ENCODE measurements at places on chromosomes 4 and X.

- DNase-seq: no peak
These were observed 36.4 kb upstream of the MSANTD1 start for GRCh38 chr4:3212391-3213105.

- no peak for DNase-seq
These were observed 275.3 kb upstream of the FGF13 start for GRCh38 chrX:138986866-138987265.

GRCh38 chrX:826448-826847 lies 195.9 kb downstream of the SHOX start:
- no peak for DNase-seq

GRCh38 chr4:156036496-156036895 lies 82.8 kb upstream of the CTSO start:
- no peak for DNase-seq

DNA sequence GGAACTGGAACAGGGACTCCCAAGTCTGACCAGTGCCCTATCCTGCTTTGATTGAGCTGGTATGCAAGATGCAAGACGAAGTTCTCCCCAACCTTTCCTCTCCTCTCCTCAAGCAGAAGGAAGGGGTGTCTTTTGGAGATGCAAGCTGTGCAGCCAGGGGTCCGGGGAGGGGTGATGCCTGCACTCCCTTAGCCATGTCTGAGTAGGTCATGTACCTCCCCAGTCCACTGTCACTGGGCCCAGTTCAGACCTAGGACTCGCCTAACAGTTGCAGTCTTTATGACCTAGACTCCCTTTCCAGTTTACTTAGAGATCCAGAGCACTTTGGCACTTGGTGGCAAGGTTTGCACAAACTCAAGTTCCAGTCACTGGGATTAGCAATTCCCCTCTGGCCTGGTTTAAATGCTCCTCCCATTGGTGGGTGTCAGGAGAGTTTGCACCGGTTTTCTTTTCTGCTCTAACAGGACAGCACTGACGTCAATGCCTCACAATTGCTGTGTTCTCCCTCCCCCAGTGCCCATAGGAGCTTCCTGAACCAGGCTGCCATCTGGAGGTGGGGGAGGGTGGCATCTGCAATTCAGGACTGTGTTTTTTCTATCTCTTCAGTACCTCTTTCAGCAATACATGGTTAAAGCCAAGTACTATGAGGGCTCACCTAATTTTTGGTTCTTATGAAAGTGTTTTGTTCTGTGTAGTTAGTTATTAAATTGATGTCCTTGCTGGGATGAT lies 782.2 kb downstream of the ARAP2 start:
- no peak for DNase-seq

DNA sequence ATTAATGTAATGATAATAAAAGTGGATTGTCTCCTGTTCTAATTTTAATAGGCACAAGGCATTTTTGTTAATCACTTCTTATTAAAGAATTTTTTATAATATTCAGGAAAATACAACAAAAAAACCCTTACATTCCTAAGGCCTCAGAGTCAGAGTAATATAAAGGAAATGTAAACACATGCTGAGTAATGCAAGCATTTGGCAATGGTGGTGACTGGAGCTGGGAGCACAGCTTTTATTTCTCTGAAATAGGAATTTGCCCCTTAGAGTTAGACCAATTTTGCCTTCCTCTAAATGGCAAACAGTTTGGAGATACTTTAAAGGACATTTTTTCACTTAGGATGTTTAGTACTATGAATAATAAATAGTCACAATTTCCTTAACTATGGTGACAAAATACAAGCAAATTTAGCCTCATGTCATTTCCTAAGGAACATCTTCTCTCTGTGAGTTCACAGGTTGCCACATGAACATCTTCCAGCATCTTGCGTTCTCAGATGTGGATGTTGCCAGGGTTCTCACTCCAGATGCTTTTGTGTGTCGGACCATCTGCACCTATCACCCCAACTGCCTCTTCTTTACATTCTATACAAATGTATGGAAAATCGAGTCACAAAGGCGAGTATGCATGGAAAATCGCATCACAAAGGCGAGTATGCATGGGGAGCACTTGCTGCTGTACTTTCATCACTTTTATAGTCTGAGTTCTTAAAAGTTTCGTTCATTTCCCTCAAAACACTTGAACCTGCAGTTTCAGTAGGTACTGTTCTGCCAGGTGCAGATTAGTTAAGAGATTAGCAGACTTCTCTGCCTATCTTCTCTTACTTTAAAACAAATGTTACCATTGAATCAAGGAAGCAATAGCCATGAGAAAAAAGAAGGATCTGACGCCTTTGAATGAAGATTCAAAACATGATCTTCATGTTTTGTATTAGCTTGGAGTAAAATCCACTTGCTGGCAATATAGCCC lies 15.9 kb upstream of the F11 start:
- no peak for DNase-seq

DNA sequence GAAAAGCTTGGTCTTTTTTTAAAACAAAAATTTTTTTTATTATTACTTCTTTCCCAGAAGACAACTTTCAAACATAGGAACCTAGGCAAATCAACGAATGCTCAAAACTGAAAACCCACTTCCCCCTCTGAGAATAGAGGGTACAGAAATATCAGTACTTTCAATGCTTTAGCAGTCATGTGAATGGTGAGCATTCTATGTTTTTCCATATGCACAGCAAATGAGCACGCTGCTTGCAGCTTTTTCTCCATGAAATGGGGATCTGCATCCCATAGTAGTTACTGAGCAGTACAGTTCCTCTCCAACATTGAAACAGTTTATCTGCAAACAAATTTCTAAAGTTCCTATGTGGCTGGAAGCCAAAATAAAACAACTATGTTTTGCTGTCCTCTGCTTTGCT lies 108.4 kb upstream of the BMP2K start:
- DNase-seq: no peak

GRCh38 chr4:53476232-53477037 lies 99.0 kb downstream of the FIP1L1 start:
- DNase-seq: no peak

GRCh38 chr4:103204111-103204510 lies 6.0 kb upstream of the CENPE start:
- no peak for DNase-seq

- no peak for DNase-seq
These were observed 361.9 kb downstream of the ARHGAP24 start for GRCh38 chr4:85836588-85837438.

- no peak for DNase-seq
These were observed 181.2 kb downstream of the AFF2 start for GRCh38 chrX:148681605-148682004.

GRCh38 chr4:189940178-189941004 lies at the start of gene FRG1:
TSS of gene FRG1 (plus strand) at chr4:189940872. CDS start at chr4:189941010, 138 bp downstream.
- DNase-seq: no peak

- DNase-seq: no peak
These were observed 161.2 kb upstream of the WDFY3 start for GRCh38 chr4:85127653-85128052.

GRCh38 chr4:6191448-6192130 lies 8.8 kb downstream of the JAKMIP1 start:
- DNase-seq: no peak

GRCh38 chr4:174503079-174503715 lies 19.1 kb downstream of the HPGD start:
- DNase-seq: no peak

DNA sequence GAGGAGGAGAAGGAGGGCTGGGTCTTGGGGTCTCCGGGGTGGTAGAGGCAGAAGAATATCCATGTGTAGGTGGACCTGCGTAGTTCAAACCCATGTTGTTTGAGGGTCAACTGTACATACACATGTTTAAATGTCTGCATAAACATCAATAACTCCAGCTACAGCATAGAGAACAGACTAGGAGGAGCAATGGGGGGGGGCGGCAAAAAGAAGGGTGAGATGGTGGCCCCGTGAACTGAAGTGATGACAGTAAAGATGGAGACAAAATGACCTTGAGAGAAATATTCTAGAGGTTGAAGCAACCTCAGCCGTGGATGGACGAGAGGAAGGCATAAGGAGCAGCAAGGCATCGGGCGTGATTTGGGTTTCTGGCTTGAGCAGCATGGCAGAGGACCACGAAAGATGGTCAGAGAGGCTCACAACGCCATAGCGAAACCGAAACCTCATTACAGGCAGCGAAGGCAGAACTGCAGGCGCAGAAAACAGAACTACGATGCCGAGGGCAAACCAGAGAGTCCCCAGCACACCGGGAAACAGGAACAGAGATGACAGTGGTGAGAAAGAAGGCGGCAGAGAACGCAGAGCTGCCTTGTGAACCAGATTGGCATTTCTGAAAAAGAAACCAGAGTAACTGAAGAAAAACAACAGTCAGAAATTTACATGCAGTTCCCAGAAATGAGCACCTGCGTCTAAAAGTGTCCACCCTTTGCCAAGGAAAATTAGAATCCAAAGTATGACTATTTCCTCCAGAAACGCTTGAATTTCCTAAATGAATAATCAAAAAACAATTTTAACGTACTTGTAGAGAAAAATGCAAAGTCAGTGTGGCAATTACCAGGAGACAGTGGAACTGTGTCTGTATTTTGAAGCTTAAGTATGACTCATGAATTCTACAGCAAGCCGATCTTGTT lies 50.3 kb upstream of the ENPP6 start:
- no peak for DNase-seq

- DNase-seq: no peak
These were observed 374.1 kb downstream of the FBXW7 start for GRCh38 chr4:152161676-152162330.

DNA sequence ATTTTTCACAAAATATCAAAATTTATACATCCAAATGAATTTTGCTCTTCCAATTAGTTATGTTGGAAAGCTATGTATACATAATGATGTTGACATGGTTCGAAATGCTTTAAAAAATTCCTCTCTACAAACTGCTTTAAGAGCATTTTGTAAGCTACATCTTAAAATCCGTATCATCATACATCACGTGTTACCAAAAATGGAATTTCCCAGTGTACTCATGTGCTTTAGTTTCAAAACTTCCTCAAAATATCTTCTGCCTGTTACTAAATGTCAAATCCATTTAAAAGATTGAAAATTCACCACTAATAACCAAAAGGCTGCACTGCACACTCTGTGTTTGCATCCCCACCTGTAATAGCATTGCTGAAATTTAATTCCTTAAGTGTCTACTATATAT lies 87.9 kb downstream of the WDFY3 start:
- DNase-seq: no peak

DNA sequence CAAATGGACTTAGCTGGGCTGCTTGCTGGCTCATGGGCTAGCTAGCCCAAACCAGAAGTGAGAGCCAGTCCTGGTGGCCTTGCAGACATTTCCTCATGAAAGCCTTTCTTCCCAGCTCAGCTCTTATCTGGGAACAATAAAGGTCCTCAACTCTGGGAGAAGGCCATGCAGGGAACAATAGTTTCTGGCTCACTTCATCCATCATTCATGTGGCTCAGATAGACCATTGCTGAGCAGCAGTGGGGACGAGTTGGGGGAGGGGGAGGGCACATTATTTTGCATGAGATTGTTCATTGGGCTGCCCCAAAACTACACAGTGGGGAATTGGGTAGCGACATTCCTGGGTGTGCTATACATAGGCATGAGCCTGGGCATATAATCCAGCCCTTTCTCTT lies 47.6 kb downstream of the NHSL2 start:
- DNase-seq: no peak

GRCh38 chr4:55398966-55399365 lies 3.2 kb downstream of the TMEM165 start:
- DNase-seq: no peak

GRCh38 chr4:184983672-184984356 lies 34.5 kb upstream of the HELT start:
- DNase-seq: no peak

DNA sequence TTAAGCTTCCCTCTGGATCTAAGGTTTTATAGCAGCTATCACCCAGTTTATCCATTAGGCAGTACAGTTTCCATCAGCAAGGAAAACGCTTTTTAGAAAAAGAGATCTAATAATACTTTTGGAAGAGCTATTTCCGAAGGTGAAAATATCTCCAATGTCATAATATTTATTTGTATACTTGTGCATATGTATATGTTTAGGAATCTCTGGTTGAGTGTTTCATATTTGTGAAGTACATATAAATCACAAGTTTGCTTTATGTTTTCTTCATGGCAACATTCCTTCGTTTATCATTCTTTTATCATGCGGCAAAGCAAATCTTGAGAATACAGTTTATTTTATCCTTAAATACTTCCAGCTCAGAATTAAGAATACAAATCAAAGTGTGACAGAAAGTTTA lies 6.2 kb upstream of the PCDH18 start:
- no peak for DNase-seq

- DNase-seq: no peak
These were observed 69.4 kb downstream of the CCKAR start for GRCh38 chr4:26420913-26421312.

- DNase-seq: no peak
These were observed 69.5 kb upstream of the CT45A1 start for GRCh38 chrX:135643916-135644315.

DNA sequence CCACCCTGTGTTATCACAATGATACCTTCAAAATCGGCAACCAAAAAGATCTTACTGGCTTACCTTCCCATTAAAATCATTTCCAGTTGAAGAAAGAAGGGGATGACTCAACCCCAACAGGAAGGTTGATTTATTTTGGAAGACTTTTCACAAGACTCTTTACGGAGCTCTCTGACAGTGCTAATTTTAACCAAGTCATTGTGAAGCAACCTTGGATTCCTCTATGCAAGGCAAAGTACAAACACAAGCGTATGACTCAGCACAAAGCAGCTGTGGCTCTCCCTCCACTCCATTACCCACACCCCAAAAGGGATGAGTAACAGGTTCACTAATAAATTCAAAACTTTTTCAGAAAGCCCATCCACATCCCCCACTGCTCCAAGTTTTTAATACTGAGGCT lies 213.8 kb upstream of the FGF13 start:
- DNase-seq: no peak

DNA sequence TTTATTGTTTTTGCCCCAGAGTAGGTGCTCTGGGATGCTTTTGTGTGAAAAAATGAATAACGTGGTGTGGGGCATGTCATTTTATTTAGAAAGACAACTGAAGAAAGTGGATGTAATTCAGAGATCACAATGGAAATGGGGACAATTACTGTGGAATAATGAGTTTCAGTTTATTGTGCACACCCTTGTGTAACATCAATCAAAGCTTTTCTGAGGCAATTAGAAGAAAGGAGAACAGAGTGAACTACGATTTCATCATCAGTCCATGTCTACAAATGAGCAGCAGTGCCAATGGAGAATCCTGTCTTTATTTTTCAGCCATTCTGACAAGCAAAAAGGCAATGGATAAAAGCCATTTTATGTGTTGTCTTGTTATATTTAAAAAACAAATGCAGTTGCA lies 339.2 kb downstream of the TMA16 start:
- DNase-seq: no peak

DNA sequence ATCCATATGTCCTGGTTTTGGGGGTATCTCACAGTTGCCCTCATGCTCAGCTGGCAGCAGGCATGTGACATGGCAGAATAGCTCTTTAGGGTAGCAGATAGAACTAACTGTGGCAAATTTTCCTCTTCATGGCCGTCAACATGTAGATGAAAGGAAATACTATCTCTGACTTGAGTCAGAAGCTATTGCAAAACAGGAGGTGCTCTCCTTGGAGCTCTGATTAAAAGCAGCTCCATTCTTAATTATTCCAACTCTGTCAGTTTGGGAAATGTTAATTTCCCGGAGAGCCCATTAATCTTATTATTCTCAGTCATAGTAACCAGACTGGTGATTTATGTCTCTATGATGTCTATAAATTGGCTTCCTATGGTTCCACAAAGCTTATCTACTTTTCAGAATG lies 18.2 kb downstream of the IL13RA1 start:
- DNase-seq: no peak

Measured in KG1 (cell line).